T-helper 17 cell (primary cell): ENCODE measurements at places on chromosomes 4 and X. TPM values are rescaled to one million over a fixed set of nuclear protein-coding genes. Genes with fewer than 3 reads are reported as not detected.

Gene DAPP1
- 24.5 TPM for total RNA-seq

Gene XG
- 0.34 TPM for total RNA-seq

Gene RPL34
- total RNA-seq = 2,872 TPM

GRCh38 chrX:74225111-74225510 lies 78.9 kb upstream of the ZCCHC13 start:
- peaks cover 8% of the 10 kb centered on the region for H3K4me1 ChIP-seq
- no peak for DNase-seq
- no peak overlapping the region for H3K27ac ChIP-seq
- H3K27me3 ChIP-seq = no peaks in the 10 kb centered on the region
- H3K36me3 ChIP-seq = peaks cover 3% of the 10 kb centered on the region
- H3K4me3 ChIP-seq = no peak overlapping the region

GRCh38 chr4:2832981-2833670 lies 10.5 kb upstream of the ADD1 start:
- no peaks in the 10 kb centered on the region for H3K27me3 ChIP-seq
- peaks cover 36% of the 10 kb centered on the region for H3K4me1 ChIP-seq
- no peak overlapping the region for H3K27ac ChIP-seq
- DNase-seq = no peak

Gene POLR2B
- total RNA-seq = 77.7 TPM

Gene BGN
- not detected for total RNA-seq

Gene TRIM75
- not detected for total RNA-seq
